NCI-H2081 treated with DMSO at 0.1 percent for 48 hours (cell line): ENCODE measurements at places on chromosomes 6 and 20.

DNA sequence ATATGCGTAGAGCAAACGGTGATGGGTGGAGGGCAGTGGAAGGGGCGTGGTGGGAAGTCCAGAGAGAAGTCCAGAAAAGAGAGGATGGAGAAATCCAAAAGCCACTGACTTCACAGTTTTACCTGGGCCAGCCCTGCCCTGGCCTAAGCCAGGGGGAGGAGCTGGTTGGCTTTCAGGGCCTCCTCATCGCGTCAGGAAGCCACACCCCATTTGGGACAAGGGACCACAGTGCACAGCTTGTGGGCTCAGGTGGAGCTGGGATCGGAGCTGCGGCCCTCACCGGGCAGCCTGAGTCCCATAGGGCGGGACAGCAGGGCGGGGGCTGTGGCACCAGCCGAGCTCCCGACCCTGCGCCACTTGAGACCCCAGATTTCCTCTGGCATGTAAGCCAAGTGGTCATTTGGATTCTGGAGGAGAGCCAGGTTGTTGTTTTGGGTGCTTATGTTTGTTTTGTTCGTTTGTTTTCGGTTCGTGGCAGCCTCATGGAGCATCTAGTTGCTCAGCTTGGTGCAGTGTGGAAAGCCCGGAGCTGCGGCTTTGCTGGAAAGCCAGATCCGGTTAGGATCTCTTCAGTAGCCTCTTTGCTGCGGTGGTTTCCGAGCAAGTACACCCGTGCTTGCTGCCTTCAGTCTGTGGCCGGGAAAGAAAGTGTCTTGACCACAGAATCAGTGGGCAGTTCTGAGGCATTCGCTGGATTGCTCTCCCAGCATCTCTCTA is 42.2 kb downstream of the RIOK1 start:
- no peak for DNase-seq

- DNase-seq, result no peak
These were observed 14.6 kb downstream of the TXLNB start for GRCh38 chr6:139277161-139277560.

DNA sequence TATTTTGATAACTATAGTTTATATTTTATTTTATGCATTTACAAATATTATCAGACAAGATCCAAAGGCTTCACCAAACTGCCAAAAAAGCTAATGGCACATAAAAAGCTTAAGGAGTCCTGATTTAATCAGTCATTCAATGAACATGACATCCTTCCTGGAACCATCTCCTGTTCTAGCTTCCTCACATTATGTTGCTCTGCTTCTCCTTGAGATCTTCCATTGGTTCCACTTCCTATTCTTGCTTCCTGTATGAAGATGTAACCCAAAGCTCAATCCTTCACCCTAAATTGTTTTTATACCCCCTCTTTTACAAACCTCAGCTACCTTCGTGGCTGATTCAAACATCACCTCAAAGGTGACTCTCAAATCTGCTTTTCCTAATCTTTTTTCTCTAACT is 4.5 kb upstream of the BRD2 start:
- no peak for DNase-seq

GRCh38 chr6:39091220-39091619 is 23.8 kb downstream of the SAYSD1 start:
- no peak for DNase-seq

DNA sequence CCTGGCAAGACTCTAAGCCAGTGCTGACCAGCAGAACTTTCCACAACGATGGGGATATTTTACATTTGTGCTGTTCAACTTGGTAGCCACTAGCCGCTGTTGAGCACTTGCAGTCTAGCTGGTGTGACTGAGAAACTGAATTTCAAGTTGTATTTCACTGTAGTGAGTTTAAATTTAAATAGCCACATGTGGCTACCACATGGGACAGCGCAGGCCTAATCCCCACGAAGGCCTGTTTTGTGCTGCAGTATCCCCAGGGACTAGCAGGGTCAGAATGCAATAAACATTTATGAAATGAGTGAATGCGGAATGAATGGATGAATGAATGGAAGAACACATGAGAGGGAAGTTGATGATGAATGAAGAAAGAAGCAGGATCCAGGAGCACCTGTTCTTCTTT is 115.8 kb downstream of the TRERF1 start:
- DNase-seq, result no peak

DNA sequence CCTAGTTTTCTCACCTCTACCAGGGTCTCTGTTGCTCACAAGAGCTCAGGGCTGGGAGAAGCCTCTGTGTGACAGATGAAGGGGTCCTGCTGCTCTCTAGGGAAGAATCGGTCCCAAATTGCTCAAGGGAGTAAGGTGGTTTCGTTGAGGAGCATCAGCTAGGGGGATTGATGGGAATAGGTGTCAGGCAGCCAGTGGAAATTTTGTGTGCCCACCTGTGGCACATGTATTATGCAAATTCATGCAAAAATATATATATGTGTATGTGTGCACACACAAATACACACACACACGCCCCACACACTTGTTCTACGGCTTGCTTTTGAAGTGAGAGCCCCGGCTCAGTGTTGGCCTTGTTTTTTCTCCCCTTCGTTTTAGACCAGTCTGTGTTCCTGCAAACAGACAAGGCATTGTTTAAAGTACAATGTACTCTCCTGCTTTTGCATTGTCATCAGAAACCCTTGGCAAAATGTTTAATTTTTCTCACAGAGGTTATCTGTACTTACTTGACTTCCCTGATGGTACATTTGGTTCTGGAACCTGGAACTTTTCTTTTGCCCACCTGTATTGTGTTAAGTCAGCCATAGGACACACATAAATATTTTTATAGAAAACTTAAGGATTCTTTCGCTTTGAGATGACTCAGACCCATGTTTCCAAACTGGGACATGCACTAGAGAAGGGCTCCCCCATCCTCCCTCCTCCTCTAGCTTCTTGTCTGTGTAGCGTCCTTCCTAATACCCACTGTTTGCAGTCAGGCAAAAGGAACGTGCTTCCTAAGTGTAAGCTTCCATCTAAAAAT is 26.7 kb downstream of the FOXO3 start:
- no peak for DNase-seq

GRCh38 chr20:42370075-42370474 is 751.9 kb upstream of the CHD6 start:
- DNase-seq, result no peak

GRCh38 chr6:143941852-143942627 is 66.0 kb downstream of the PLAGL1 start:
- no peak for DNase-seq

GRCh38 chr20:53890443-53891305 is 179.7 kb downstream of the BCAS1 start:
- DNase-seq, result no peak

DNA sequence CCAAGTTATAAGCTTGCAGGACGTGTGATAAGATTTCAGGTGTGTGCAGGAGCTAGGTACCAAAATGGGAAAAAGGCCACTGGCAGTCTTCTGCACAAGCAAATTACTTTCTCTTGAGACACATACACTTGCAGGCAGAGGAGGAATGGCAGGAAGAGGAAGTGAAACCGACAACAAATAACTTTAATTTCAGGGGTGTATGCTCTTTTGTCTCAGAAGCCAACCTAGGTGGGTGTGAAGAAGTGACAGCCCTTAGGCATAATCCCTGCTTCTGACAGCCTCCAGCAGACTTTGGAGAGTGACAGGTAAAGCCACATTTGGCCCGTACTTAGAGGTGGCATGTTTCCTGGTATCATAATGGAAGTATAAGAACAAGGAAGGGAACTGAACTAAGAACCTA is 118.8 kb upstream of the TRAF3IP2 start:
- DNase-seq, result no peak

GRCh38 chr6:170564936-170565530 is 10.9 kb downstream of the TBP start:
- no peak for DNase-seq

- no peak for DNase-seq
These were observed 555.6 kb downstream of the KIF16B start for GRCh38 chr20:16017656-16018055.

GRCh38 chr6:136401749-136402148 is 112.1 kb upstream of the BCLAF1 start:
- DNase-seq, result no peak

GRCh38 chr20:43537921-43538877 is 20.6 kb upstream of the SGK2 start:
- no peak for DNase-seq

DNA sequence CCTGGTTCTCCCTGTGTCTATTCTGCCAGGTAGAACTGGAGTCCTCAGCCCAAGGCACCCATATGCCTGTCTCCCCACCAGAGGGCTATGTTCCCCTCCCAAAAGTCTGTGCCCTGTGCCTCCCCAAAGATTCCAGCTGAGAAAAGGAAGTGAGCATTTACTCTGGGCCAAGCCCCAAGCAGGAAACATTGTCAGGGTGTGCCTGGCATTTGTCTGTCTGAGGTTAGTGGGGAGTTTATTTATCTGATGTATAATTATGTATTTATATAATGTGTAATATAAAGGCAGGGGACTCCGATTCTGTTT is 5.6 kb downstream of the GDF5 start:
- DNase-seq, result no peak

- DNase-seq, result no peak
These were observed 29.2 kb downstream of the SGK1 start for GRCh38 chr6:134288538-134289203.

GRCh38 chr20:12053353-12053752 is 135.7 kb downstream of the BTBD3 start:
- DNase-seq, result no peak

- no peak for DNase-seq
These were observed 59.7 kb downstream of the GPR6 start for GRCh38 chr6:110037726-110038295.

DNA sequence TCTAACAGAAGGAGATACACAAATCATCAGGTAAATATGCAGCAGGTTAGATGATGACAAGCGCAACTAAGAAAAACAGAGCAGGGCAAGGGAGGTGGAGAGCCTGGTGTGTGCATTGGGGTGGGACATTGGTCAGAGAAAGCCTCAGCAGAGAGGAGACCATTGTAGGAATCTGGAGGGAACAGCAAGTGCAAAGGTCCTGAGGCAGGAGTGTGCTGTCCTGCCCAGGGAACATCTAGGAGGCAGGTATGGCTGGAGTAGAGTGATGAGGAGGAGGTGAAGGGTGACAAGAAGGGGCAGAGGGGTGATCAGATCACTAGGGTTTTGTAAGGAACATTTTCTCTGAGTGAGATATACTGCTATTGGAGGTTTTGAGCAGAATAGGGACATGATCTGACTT is 90.1 kb downstream of the NCR2 start:
- no peak for DNase-seq

- no peak for DNase-seq
These were observed 54.4 kb downstream of the BMP7 start for GRCh38 chr20:57211908-57212533.

DNA sequence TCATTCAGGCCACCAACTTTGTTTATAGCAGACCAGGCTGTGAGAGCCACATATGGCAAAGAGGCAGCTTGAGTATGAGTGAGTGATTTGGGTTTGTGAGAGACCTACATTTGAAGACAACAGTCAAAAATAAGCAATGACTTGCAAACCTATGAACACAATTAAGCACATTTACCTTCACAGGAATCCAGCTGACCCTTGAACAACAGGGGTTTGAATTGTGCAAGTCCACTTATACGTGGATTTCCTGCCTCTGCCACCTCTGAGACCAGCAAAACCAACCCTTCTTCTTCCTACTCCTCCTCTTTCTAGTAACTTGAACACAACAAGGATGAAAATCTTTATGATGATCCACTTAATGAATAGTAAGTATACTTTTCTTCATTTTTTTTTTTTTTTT is 10.1 kb downstream of the RTN4IP1 start:
- no peak for DNase-seq

DNA sequence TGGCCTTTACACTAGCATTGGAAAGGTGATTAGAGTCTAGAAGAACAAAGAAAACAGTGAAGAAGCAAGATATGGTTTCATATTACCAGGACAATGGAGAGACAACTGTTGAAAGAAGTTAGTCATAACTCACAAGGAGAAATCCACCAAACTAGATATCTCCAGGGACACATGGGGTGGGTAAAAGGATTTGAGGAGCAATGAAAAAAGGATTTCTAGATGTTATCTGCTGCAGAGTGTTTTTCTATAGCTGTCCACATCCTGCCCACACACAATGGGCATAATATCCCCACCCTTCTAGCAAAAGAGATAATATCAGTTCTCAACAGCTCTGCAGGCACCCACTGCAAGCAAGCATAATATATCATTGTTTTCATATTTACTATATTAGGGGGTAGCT is 303.1 kb downstream of the HAO1 start:
- DNase-seq, result no peak

DNA sequence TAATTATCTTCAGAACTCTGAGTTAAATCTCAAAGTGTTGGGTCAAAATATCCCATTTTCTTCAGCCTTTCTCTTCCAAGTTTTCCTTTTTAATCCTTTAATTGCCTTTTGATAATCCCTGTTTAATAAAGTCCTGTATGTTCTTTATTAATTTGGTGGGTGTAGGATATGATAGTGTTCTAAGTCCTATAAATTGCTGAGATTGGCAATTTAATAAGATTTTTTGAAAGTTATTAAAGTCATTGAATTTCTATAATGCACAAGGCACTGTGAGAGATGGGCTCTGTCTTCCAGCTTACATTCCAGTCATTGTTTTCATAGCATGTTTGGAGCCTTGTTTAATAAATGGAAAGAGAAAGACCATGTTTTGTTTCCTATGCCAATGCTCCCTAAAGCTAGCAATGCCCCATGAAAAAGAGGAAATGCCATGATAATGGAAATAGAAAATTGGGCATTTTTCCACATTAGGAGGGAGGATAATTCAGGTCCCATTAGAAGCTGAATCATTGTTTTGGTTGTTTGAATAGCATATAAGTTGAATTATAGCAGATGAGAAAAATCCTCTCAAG is 404.8 kb downstream of the CD109 start:
- DNase-seq, result no peak

GRCh38 chr6:18495236-18495635 is 108.1 kb downstream of the RNF144B start:
- DNase-seq, result no peak

- peak; percentile 20 for DNase-seq
These were observed 39.8 kb downstream of the SRSF3 start for GRCh38 chr6:36633915-36634314.

DNA sequence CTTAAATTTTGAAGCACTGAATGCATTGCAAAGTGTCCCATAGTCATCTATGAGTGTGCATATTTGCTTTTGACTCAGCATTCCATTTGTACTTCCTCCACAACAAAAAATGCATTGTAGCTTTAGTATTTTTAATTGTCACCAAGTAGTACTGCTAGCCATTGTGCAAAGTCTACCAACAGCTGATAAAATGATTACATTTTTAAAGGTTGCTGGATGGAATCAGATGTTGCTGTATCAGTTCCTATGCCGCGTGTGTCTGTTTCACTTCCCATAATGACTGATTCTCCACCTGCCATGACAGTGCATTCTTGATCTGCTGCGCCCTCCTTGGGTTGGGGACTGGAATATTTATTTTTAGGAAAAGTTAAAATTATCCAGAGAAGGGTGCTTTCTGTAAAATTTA is 41.2 kb downstream of the SLX4IP start:
- no peak for DNase-seq

GRCh38 chr20:47789081-47789763 is 3.9 kb upstream of the SULF2 start:
- no peak for DNase-seq

- DNase-seq, result no peak
These were observed 7.7 kb downstream of the NRN1 start for GRCh38 chr6:5998711-5999687.

GRCh38 chr20:49729780-49730179 is 16.1 kb upstream of the B4GALT5 start:
- DNase-seq, result no peak

- no peak for DNase-seq
These were observed 2.2 kb downstream of the RAB5IF start for GRCh38 chr20:36607586-36608387.

GRCh38 chr6:3138341-3138740 is 19.0 kb downstream of the TUBB2A start:
- DNase-seq, result no peak
